ENCODE measurements at places on chromosomes 5 and 9.

DNA sequence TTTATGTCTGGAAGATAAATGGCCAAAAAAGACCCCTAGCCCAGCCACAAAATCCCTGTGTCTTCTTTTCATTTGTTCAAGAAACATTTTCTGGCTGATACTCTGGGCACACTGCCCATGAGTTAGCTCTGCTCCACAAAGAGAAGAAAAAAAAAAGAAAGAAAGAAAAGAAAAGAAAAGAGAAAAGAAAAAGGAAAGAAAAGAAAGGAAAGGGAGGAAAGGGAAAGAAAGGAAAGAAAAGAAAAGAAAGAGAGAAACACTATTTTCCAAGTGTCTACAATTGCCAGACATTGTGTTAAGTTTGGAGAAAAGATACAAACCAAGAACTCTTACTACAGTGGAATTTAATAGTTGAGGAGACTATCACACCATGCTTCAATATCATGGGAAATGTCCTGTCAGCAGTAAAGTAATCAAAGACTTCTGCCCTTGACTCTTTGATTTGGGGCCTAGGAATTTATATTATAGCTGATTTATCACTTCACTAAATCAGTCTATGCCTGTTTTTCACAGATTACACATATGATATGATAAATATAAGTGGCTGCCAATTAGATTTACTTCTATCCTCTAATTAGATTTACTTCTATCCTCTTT, 3.0 kb downstream of the TRMO start:
- DNase-seq = no peak

GRCh38 chr9:91305596-91306295, 56.0 kb downstream of the AUH start:
- DNase-seq = no peak

GRCh38 chr5:61311836-61312808, 19.9 kb upstream of the ZSWIM6 start:
- no peak for DNase-seq

- no peak for DNase-seq
Observed at GRCh38 chr5:168877132-168877892, 298.1 kb upstream of the PANK3 start.

DNA sequence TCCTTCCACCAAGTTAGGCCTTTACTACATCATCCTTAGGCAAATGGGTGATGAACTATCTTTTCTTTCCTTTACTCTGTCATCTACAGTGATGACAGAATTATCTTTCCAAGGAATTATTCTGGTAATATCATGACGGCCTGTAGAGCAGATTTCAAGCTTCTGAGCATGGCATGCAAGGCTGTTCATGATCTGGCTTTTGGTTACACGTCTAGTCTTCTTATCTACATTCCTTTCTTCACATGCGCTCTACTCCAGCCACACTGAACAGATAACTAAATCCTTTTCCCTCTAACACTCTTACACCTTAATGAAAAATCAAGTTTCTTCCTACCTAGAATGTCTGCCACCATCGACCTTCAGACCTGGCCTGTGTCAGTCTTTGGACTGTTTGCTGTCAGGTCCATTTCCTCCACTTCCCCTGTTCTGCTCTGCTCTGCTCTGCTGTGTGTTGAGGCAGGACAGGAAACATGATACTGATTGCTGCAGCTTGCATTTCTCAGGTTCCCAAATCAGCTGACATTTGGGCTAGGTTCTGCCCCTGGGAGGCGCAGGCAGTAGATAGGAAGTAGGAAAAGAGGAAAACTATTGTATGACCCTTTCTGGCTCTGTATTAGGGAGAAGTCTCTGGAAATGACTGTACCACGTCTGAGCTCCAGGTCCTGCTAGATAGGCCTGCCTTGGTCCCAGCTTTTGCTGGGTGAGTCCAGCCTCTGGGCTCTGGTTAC, 4.2 kb downstream of the SCGB3A2 start:
- DNase-seq = no peak

GRCh38 chr5:1098986-1099597, 12.8 kb downstream of the SLC12A7 start:
- DNase-seq = no peak

- DNase-seq = no peak
Observed at GRCh38 chr5:113614191-113614590, 100.7 kb downstream of the YTHDC2 start.

DNA sequence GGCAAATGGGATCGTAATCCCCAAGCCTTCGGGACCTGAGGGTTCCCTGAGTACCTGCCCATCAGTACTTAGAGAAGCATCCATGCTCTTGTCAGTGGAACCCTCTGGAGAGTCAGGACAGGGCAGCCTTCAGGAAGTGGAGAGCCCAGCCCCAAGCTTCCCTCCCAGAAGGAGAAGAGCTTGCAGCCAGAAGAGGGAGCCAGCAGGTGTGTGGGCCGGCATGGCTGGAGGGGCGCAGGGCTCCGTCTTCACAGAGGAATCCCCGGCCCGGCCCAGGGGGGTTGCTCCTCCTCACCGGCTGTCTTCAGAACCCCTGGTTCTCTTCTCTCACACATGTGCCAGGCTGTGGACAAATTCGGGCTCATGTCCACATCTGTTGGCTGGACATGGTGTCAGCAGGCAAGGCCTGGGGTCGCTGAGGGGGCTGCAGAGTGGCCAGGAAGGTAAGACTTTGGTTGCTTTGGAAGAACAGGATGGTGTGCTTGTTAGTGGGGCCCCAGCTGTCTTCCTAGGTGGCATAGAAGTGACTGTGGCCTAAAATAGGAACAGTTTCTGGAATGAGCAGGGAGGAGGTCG, 58.9 kb upstream of the RXRA start:
- no peak for DNase-seq

DNA sequence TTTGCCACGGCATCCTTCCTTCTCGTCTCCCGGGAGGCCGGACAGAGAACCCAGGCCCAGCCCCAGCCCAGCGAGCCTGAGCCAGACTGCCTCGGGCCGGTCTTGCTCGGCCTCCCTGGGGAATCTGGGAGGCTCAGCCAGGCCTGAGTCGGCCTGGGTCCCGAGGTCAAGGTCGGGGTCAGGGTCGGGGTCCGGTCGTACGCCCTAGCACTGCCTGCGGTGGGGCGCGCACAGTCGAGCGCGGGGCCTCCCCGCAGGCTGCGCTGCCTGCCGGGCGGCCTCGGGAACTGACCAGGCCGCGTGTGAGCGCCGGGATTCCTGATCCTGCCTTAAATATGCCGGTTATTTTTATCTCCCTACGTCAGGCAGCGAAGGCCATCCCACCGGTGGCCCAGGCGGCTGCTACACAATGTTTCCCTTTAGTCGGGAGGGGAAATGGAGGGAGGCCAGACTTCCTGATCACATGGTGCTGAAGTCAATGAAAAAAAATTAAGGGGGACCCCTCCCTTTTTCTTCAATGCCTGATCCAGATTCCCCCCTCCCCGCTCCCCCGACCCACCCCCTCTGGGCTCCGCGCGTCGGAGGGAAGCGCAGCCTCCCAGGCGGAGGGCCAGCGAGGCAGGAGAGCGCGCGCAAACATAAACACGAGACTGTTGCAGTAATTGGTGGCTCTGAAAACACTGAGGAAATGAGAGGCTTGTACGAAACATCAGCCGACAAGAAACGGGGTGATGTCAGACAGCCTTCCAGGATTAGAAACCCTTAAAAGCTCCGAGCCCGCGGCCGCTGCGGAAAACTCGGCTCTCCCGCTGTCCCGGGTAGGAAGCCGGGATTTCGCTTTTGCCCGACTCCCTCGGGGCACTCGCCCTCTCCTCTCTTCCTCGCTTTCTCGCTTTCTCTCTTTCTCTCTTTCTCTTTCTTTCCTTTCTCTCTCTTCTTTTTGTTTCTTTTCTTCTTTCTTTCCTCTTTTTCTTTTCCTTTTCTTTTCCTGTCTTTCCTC, 148.2 kb upstream of the KLF4 start:
- DNase-seq = no peak

- DNase-seq = no peak
Observed at GRCh38 chr9:79719021-79719420, 147.3 kb downstream of the TLE4 start.

- DNase-seq = no peak
Observed at GRCh38 chr5:120326651-120327050, 137.4 kb upstream of the PRR16 start.

- DNase-seq = no peak
Observed at GRCh38 chr9:89837934-89838310, 233.1 kb downstream of the GADD45G start.

DNA sequence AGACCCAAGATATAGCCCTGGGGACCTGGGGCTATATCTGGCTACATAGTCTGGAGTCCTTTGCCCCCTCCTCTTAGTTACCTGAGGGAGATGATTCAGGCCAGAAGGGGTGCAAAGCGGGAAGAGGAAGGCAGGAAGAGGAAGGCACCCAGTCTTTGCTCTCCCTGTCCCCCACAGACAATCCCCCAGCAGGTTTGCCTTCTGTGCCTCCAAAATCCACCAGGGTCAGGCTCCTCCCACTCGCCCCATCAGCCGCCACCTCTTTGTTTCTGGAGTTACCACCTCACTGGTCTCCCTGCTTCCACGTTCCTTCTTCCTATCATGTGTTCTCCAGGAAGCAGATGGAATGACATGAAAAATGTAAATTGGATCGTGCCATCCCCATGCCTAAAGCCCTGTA, 31.2 kb upstream of the FABP6 start:
- DNase-seq = no peak

- DNase-seq = no peak
Observed at GRCh38 chr5:149017636-149018035, 45.2 kb downstream of the SH3TC2 start.

GRCh38 chr5:172818081-172818480, 16.0 kb upstream of the ERGIC1 start:
- DNase-seq = no peak

- no peak for DNase-seq
Observed at GRCh38 chr9:131386281-131386680, 7.6 kb upstream of the PRRC2B start.

GRCh38 chr9:81083854-81084512, 605.4 kb downstream of the TLE1 start:
- DNase-seq = no peak

DNA sequence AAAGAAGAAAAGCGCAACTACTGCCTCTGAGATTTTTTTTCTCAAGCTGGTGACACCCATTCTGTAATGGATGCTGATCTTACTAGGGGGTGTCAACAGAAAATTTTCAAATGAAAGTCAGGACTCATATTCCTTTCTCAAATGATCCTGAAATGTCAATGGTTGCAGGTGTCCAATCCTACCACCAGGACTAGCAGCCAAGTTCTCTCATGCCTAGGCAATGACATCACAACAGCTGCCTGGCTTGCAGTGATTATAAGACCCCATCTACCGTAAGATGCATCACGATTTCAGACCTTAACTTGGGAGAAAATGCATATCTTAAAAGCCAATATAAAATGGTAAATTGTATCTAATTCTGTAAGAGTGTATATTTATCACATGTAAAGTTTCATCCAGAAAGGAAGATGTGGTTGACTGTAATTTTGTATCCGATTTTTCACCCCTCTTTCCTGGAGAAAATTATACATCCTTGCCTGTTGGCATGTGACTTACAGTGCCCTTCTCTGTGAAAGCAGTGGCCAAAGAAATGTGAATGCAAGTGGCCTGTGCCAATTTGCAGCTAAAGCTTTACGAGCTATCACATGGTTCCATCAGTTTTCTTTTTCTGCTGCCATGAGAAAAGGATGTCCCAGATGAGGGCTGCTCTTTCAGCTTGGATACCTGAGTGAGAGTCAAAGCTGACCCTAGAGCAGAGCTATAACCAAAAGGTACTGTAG, 104.4 kb downstream of the DENND1A start:
- DNase-seq = no peak

DNA sequence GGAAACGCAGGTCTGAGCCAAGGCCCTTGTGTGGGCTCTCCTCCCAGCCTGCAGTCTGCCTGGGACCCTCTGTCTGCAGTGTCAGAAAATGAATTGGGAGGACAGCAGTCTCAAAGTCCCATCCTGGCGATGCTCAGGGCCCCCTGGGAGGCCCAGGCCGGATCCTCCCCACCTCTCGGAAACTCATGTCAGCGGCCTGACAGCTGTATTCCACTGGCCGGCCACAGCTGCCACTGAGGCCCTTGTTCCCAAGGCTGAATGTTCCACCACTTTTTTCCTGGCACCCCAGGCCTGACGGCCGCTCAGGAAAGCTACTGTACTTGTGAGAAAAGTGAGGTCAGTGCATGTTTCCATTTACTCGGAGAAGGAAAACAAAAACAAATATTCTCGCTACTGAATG, 180.0 kb downstream of the FGF18 start:
- DNase-seq = no peak

GRCh38 chr5:55308254-55308836, 556 bp downstream of the MTREX start:
- DNase-seq = no peak

- DNase-seq = no peak
Observed at GRCh38 chr9:99307851-99308250, 85.8 kb downstream of the SEC61B start.

DNA sequence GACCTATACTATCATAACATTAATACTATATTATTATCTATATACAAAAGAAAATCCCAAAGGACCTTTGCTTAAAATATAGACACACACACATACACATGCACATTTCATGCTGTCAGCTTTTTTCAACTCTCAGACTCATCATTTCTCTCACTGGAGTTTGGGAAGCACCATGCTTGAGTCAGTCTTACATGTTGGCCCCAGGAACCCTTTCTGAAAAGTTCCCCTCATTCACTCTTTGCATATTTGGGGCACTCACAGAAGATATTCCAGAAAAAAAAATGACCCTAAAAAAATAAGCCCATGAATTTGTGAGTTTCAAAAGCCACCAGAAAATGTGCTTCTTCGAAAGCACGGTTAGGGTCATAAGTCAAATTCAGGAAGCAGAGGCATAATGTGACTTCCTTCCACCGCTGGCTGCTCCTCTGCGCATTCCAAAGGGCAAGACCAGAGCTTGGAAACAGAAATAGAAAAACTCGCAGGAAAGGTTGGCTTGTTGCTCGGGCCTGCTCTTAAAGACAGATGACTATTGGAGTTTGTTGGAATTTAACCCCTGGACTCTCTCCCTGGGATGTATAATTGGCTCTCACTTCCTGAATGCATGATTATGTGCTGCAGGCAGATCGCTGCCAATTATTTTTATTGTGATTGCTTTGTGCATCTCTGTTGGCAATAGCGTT, 129.7 kb upstream of the IQGAP2 start:
- no peak for DNase-seq

DNA sequence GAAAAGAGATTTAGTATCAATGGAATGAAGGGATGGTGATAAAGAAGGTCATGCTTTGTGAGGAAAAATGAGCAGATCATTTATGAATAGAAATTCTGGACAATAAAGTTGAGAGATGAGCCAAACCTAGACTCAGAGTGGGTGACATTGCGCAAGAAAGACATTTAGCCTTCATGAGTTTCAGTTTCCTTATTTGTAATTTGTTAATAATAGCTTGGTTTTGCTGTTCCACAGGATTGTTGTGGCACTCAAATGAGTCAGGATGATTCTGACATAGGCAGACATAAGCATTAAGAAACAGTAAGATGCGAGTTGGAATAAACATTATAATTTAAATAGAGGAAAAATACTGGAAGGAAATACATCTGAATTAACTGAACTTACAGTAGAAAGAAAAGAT, 34.8 kb downstream of the ITGA2 start:
- no peak for DNase-seq
